ENCODE measurements at places on chromosomes 1 and 21. TPM values are rescaled to one million over a fixed set of nuclear protein-coding genes. Genes with fewer than 3 reads are reported as not detected.

ZNF593OS gene
- not detected for polyA plus RNA-seq

NPPA gene
- polyA plus RNA-seq, result not detected

ZNF648 gene
- polyA plus RNA-seq, result not detected

SIK1 gene
- 2.0 TPM for polyA plus RNA-seq

LCE3E gene
- polyA plus RNA-seq, result not detected

B3GALT2 gene
- polyA plus RNA-seq, result 12.3 TPM

PADI2 gene
- 1.6 TPM for polyA plus RNA-seq

ZBTB21 gene
- 8.0 TPM for polyA plus RNA-seq

TTC39A gene
- 1.2 TPM for polyA plus RNA-seq

NPHS2 gene
- not detected for polyA plus RNA-seq

SPRR3 gene
- polyA plus RNA-seq, result not detected

KCNAB2 gene
- 11.8 TPM for polyA plus RNA-seq

PRDM16 gene
- polyA plus RNA-seq, result 0.16 TPM

PLA2G2C gene
- not detected for polyA plus RNA-seq

LRP8 gene
- polyA plus RNA-seq, result 65.8 TPM

GPR89A gene
- 38.4 TPM for polyA plus RNA-seq

C4BPA gene
- not detected for polyA plus RNA-seq

IL20 gene
- not detected for polyA plus RNA-seq

RAB7B gene
- polyA plus RNA-seq, result not detected

HHIPL2 gene
- polyA plus RNA-seq, result 1.3 TPM

CIART gene
- polyA plus RNA-seq, result 7.3 TPM

GCSAML gene
- polyA plus RNA-seq, result not detected

CDC20 gene
- polyA plus RNA-seq, result 5.7 TPM

ENAH gene
- 57.0 TPM for polyA plus RNA-seq

CCDC181 gene
- polyA plus RNA-seq, result 11.2 TPM

TMCO4 gene
- polyA plus RNA-seq, result not detected

LEFTY2 gene
- polyA plus RNA-seq, result not detected

CSF3R gene
- not detected for polyA plus RNA-seq

SLAMF1 gene
- not detected for polyA plus RNA-seq

NUP210L gene
- 0.09 TPM for polyA plus RNA-seq

FMN2 gene
- polyA plus RNA-seq, result 24.8 TPM

GABPA gene
- 41.1 TPM for polyA plus RNA-seq

RGL1 gene
- 17.0 TPM for polyA plus RNA-seq

RIPPLY3 gene
- polyA plus RNA-seq, result 0.24 TPM

DYNLT4 gene
- not detected for polyA plus RNA-seq

MCOLN3 gene
- 0.20 TPM for polyA plus RNA-seq

GBP1 gene
- polyA plus RNA-seq, result not detected

C8B gene
- not detected for polyA plus RNA-seq

B4GALT2 gene
- 147 TPM for polyA plus RNA-seq

ESPN gene
- not detected for polyA plus RNA-seq

PRAMEF5 gene
- polyA plus RNA-seq, result not detected

LHX8 gene
- 8.8 TPM for polyA plus RNA-seq

LY9 gene
- not detected for polyA plus RNA-seq

SYNC gene
- not detected for polyA plus RNA-seq

BMP8B gene
- 0.04 TPM for polyA plus RNA-seq

NR1I3 gene
- polyA plus RNA-seq, result not detected

FMOD gene
- polyA plus RNA-seq, result not detected
